ENCODE measurements at places on chromosomes 13 and 19.

DNA sequence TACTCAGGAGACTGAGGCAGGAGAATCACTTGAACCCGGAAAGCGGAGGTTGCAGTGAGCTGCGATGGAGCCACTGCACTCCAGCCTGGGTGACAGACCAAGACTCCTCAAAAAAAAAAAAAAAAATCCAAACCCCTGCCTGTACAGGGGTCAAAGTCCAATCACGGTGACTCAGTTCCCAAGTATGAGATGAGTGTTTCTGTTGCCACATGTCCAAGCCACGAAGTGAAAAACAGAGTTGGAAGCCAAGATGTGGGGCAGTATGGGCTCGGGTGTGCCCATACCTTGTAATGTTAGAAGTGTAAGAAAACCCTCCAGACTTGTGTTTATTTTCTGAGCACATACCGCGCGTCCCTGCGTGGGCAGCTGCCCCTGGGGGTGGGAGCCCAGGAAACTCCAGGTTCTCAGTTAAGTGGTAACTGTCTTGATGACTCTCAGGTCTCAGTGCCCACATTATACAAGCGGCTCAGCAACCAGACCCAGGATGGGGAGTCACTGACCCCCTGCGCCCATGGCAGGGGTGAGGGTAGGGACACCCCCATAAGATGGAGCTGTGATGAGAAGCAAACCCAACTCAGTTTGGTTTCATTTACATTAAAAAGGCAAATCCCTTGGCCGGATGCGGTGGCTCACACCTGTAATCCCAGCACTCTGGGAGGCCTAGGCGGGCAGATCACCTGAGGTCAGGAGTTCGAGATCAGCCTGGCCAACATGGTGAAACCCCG is 1.2 kb upstream of the GPX4 start:
- DNase-seq, result peak; percentile 47

- DNase-seq, result no peak
Observed at GRCh38 chr13:87280139-87280538, 391.0 kb upstream of the SLITRK5 start.

DNA sequence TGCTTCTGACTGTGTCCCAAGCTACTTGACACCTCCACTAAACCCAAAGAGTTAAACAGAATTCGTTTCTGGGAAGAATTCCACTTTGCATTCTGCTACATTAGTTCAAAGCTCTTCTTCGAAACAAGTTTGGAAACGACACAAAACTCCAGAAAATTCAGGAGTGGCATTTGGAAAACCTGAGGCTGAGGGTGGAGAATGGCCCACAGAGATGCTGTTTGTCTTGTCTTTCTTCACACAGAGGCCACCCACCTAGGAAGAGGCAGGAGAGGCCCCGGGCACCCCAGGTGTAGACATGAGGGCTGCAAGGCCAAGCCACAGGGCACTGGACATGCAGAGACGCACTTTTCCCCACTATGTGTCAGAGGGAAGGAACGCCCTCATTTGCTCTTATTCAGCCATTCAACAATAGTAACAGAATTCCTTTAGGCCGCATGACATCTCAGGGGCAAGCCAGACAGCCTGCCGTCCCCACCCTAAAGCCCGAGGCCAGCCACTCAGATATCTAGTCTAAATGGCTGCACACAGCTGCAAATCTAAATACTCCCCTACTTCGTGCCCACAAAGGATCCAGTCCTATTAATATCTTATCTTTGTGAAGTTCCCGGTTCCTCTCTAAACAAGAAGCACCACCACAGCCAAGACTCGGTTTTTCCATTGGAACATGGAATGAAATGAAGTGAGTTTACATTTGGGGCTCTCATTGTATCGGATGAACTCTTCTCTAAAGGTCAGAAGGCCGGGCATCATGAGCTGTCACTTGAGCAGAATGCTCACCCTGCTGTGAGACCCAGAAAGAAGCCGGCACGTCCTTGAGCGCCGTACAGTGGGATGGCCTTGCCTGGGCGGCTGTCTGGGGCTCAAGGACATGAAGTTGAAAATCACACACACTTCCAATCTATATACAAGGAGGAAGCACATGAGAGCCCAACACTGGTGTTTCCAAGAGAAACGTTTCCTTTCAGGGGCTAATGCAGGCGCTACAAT is 19.8 kb downstream of the COL4A1 start:
- DNase-seq, result no peak

- no peak for DNase-seq
Observed at GRCh38 chr13:53105477-53105876, 76.9 kb downstream of the OLFM4 start.

GRCh38 chr19:55642153-55643002 is 1.1 kb upstream of the ZNF581 start:
- DNase-seq, result peak; percentile 23

GRCh38 chr13:39998166-39998565 is 342.7 kb downstream of the COG6 start:
- DNase-seq, result no peak

- DNase-seq, result no peak
Observed at GRCh38 chr13:108315273-108315672, 45.8 kb downstream of the TNFSF13B start.

- DNase-seq, result no peak
Observed at GRCh38 chr19:10346509-10346908, 7.1 kb upstream of the ICAM3 start.

DNA sequence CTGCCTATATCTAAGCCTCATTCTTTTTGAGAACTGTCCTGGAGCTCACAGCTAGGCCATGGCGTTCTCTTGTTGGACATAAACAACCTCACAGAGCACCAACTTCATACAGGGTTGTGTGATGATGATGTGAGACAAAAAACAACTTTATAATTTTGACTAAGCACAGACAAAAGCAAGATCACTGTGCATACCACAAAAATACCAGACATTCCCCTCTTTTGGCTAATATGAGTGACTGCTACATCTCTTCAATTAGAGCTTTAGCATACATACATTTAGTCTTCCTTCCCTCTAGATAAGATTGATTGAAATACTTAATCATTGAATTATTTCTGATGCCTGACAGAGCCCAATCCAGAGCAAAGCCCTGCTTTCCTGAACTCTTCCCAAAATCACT is 8.3 kb downstream of the MAB21L1 start:
- no peak for DNase-seq

GRCh38 chr13:58619396-58620113 is 988.0 kb downstream of the PCDH17 start:
- no peak for DNase-seq

- DNase-seq, result no peak
Observed at GRCh38 chr13:100565286-100565685, 23.3 kb downstream of the GGACT start.

- peak; percentile 40 for DNase-seq
Observed at GRCh38 chr19:18319591-18320135, 3.2 kb downstream of the LSM4 start.

DNA sequence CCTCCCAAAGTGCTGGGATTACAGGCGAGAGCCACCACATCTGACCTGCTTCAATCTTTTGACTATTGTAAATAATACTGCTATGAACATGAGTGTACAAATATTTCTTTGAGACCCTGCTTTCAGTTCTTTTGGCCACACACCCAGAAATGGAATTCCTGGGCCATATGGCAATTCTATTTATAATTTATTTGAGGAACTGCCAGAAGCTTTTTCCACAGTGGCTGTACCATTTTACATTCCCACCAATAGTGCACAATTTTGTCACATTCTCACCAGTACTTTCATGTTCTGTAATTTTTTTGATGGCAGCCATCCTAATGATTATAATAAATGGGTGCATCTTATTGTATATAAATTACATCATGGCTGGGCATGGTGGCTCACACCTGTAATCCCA is 13.7 kb upstream of the FCER2 start:
- DNase-seq, result no peak

DNA sequence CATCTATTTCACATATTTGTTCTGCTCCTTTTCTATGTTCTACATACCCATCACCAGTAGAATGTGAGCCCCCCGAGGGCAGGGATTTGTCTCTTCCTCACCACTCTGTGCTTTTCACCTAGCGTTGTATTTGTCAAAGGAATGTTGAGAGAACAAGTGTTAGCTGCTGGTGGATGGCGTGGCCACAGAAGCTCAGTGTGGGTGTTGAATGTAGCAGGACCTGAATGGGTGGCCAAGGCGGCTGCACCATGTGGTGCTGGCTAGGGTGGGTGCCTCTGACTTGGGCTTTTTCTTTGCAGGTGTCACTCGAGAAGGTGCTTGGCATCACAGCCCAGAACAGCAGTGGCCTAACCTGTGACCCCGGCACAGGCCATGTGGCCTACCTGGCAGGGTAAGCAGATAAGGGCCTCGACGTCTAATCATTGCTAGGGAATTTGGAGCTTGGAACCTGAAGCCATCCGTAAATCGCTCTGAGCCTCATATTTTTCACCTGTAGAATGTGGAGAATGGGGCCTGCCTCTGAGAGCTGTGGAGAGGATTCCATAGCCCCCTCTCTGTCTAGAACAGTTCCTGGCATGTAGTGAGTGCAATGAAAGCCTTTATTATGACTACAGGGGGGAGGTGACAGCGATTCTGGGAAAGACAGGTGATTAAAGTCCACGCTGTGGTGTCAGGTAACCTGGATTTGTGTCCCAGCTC is 3.9 kb downstream of the WDR62 start:
- DNase-seq, result no peak

DNA sequence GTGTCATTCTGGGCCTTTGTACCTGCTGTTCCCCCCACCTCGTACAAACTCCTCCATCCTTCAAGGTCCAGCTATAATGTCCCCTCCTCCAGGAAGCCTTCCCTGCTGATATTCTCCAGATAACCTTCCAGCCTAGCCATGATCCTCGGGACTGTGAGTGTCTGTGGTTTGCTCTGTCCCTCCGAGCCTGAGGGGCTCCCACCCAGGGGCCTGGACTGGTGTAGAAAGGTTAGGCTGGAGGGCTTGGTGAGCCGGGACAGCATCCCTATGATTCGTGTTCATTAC is 2.9 kb upstream of the COMP start:
- no peak for DNase-seq

DNA sequence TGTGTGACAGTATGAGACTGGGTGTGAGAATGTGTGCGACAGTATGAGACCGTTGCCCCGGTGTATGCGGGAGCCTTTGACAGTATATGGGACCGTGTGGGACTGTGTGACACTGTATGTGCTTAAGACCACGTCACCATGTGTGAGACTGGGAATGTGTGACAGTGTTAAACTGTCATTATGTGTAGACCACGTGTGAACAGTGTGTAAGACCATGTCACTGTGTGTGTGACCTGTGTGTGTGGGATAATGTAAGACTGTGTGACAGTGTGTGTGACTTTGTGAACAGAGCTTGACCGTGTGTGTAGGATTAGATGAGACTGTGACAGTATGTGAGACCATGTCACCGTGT is 549 bp downstream of the ZNF583 start:
- no peak for DNase-seq

DNA sequence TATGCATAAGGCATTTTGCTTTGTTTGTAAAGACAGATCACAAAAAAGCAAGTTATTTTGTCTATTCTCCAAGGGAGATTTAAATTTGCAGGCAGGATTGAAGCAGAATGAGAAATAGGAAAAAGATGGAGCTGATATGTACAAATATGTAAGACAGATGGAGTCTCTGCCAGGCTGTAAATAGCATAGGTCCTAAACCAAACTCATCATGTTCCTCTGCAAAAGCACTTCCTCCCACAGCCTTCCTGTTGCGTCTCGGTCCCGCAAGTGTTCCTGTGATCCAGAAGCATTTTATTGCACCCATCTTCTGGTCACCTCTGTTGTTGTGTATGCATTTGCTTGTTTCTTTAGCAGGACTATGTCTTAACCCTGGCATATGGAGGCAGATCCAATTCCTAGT is 95.7 kb upstream of the CLDN10 start:
- DNase-seq, result no peak

- no peak for DNase-seq
Observed at GRCh38 chr19:13028027-13028426, 32.8 kb downstream of the NFIX start.

DNA sequence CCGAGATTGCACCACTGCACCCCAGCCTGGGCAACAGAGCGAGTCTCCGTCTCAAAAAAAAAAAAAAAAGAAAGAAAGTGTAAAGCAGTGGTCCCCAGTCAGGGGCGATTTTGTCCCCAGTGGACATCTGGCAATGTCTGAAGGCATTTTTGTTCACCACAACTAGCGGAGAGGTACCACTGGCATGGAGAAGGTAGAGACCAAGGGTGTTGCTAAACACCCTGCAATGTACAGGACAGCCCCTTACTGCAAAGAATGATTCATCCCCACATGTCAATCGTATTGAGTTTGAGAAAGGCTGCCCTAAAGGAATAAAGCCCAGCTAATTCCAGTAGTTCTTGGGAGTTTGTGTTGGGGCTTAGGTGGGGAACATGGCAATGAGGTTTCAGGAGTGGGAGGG is 38.7 kb downstream of the CYP4F2 start:
- DNase-seq, result no peak

GRCh38 chr13:24617256-24618010 is 62.8 kb upstream of the ATP12A start:
- DNase-seq, result no peak

- DNase-seq, result no peak
Observed at GRCh38 chr13:43784496-43784895, 2.3 kb downstream of the ENOX1 start.

- DNase-seq, result no peak
Observed at GRCh38 chr13:75550159-75550567, 572 bp downstream of the UCHL3 start.

DNA sequence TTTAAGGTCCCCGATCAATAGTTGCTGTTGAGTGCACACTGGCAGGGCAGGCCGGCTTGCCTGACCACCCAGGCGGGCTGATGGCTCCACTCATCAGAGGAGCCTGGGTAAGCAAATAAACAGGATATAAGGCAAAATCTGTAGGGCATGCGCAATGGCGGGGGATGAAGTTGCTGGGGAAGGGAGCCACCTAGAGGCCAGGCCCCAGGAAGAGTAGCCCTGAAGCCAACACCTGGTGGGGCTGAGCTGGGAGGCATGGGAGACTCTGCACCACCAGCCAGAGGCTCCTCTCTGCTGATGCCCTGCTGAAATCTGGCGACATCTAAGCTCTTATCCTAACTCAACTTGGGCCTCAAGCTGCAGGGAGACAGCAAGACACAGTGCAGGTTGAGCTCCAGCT is 324.3 kb downstream of the ZNF536 start:
- DNase-seq, result no peak

GRCh38 chr19:13460045-13460444 is 46.2 kb downstream of the CACNA1A start:
- no peak for DNase-seq

All from CD4-positive, alpha-beta T cell treated with Interleukin-4 for 1 hour (primary cell).